CD4-positive, alpha-beta T cell (primary cell): ENCODE measurements at places on chromosomes 11 and 22. TPM values are rescaled to one million over a fixed set of nuclear protein-coding genes. Genes with fewer than 3 reads are reported as not detected.

The MAP6 gene
- not detected for total RNA-seq

The RFPL2 gene
- total RNA-seq: 0.30 TPM

The TRIM48 gene
- not detected for total RNA-seq

The MMP3 gene
- total RNA-seq: not detected
